ENCODE measurements at places on chromosomes 12 and 14. TPM values are rescaled to one million over a fixed set of nuclear protein-coding genes. Genes with fewer than 3 reads are reported as not detected.
A peak's percentile ranks its signal among the peaks of the same experiment; 100 is the strongest.

Gene PTGR2
- 2.8 TPM for total RNA-seq

Gene CFAP54
- total RNA-seq, result 0.18 TPM

Gene ASCL1
- total RNA-seq, result not detected

Gene ACOT6
- not detected for total RNA-seq

- no peaks in the 10 kb centered on the region for H3K27me3 ChIP-seq
- DNase-seq, result no peak
- H3K4me1 ChIP-seq, result no peaks in the 10 kb centered on the region
- H3K4me3 ChIP-seq, result no peak overlapping the region
These were observed 30.7 kb downstream of the ADCY6 start for GRCh38 chr12:48758186-48758585.

GRCh38 chr14:23432946-23433345 is 2.5 kb downstream of the MYH7 start:
- H3K27me3 ChIP-seq, result peaks cover 22% of the 10 kb centered on the region
- H3K4me3 ChIP-seq, result no peak overlapping the region
- H3K36me3 ChIP-seq, result no peaks in the 10 kb centered on the region
- no peak overlapping the region for H3K27ac ChIP-seq

- H3K27ac ChIP-seq, result no peak overlapping the region
- H3K4me3 ChIP-seq, result no peak overlapping the region
- peak; percentile 63 for DNase-seq
These were observed 6.0 kb upstream of the STK38L start for GRCh38 chr12:27237790-27238771.

DNA sequence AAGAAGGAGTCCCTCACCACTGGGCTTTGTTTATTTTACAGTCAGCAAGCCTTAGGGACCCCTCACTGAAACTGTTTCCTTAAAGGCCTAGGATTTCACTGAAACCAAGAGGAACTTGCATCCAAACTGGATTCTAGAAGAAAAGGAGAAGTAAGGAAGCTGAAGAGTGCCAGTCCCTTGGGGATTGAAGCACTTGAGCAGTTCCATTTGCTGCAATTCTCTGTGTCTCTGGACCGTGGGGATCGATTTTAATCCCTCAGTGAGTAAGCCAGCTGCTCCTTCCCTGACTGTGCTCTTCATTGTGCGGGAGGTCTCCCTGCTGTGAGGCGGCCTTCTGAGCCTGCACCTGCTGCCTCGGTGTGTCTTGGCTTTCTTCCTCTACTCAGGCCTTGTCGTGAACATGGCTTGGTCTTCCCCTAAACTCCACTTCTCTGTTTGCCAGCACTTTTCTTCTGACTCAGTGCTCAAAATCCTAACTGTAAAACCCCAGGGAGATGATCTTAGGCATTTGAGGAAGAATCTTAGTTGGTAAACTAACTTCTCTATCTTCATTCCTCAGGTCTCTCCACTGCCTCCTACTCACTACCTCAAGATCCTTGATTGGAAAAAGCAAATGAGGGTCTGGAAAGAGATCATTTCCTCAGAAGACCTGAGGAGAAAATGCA is 132.6 kb downstream of the SLC38A6 start:
- no peak overlapping the region for H3K27ac ChIP-seq
- DNase-seq, result no peak
- H3K4me1 ChIP-seq, result peaks cover 6% of the 10 kb centered on the region
- peaks cover 1% of the 10 kb centered on the region for H3K36me3 ChIP-seq
- H3K27me3 ChIP-seq, result no peaks in the 10 kb centered on the region
- H3K4me3 ChIP-seq, result no peak overlapping the region

- no peak overlapping the region for H3K4me3 ChIP-seq
- no peaks in the 10 kb centered on the region for H3K36me3 ChIP-seq
- no peak overlapping the region for H3K27ac ChIP-seq
These were observed 374.5 kb downstream of the RAD51B start for GRCh38 chr14:68193970-68194681.

GRCh38 chr12:117766008-117766407 is 202.8 kb downstream of the KSR2 start:
- H3K27me3 ChIP-seq, result no peaks in the 10 kb centered on the region
- H3K4me3 ChIP-seq, result no peak overlapping the region
- no peak for DNase-seq
- H3K36me3 ChIP-seq, result no peaks in the 10 kb centered on the region

DNA sequence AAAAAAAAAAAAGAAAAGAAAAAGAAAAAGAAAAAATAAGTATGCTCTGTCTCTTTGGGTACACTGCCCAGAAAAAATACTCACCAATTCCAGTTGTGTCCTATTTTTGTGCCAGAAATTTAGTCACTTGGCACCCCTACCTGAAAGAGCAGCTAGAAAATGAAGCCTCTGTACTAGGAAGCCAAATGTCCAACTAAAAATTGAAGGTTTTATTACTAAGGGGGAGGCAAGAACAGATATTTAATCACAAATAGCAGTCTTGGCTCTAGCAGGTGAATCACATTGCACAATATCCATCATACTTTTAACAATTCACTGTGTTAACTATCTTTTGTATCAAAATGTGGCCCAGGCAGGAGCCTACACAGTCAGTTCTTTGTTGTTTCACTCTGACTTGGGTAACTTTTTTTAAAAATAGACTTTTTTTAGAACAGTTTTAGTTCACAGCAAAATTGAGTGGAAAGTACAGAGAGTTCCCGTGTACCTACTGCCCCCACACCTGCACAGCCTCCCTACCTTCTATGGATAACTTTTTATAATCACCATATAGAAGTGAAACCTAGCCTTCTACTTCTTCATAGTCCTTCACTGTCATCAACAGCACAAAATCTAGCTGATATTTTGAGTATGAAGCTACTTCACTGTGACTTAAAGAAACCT is 87.1 kb upstream of the ATF7IP start:
- H3K4me1 ChIP-seq, result peaks cover 4% of the 10 kb centered on the region
- no peaks in the 10 kb centered on the region for H3K27me3 ChIP-seq
- H3K27ac ChIP-seq, result no peak overlapping the region
- no peak overlapping the region for H3K4me3 ChIP-seq
- no peaks in the 10 kb centered on the region for H3K36me3 ChIP-seq
- DNase-seq, result no peak
